ENCODE measurements at places on chromosomes 11 and 22.

DNA sequence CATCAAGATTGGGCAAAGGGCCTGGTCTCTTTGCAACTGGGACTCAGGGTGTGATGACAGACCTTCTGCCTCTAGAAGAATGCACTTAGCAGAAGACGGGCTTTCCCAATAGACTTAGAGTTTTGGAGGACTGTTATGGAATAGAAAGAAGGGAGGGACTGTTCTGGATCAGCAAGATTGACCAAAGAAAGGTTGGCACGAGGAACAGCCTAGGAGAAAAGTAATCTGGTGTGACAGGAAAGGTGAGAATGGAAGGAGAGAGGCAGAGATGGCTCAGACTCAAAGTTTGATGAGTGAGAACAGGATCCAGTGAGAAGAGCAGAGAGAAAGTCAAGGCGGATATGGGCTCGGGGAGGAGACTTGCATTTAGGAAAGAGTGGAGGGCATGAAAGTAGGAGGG is 23.0 kb upstream of the TMEM45B start:
- no peak for DNase-seq

- no peak for DNase-seq
Observed at GRCh38 chr22:45644714-45645113, 26.9 kb upstream of the ATXN10 start.

GRCh38 chr22:16777284-16777924 is 47.8 kb downstream of the XKR3 start:
- DNase-seq: no peak

DNA sequence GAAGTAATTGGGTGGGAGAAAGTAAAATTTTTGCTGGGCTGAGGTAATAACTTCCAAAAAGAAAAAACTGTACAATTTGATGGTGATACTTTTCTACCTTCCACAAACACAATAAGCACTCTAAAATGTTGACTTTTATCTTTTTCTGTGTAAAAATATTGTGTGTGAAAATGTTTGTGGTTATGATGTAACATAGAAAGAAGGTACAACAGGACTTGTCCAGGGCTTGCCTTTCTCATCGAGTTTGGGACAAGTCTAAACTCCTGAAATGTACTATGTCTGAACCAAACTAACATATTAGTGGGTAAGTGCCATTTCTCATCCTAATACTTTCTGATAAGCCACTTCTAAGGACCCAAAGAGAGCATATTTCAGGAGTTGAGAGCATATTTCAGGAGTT is 174.2 kb upstream of the PDGFD start:
- DNase-seq: no peak

- no peak for DNase-seq
Observed at GRCh38 chr22:20829491-20830134, 29.0 kb downstream of the PI4KA start.

GRCh38 chr11:64069401-64070313 is 33.9 kb downstream of the FLRT1 start:
- no peak for DNase-seq

DNA sequence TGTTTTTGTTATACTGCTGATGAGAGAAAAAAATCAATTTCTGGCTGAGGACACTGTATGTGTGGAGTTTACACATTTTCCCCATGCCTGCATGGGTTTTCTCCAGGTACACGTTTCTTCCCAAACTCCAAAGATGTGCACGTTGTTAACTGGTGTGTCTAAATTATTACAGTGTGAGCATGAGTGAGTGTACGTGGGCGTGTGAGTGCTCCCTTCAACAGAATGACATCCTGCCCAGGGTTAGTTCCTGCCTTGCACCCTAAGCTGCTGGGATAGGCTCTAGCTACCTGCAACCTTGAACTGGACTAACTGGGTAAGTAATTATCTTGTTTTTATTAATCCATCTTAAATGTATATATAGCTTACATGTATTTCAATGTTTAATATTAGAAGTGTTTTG is 5.5 kb downstream of the NPAT start:
- no peak for DNase-seq

DNA sequence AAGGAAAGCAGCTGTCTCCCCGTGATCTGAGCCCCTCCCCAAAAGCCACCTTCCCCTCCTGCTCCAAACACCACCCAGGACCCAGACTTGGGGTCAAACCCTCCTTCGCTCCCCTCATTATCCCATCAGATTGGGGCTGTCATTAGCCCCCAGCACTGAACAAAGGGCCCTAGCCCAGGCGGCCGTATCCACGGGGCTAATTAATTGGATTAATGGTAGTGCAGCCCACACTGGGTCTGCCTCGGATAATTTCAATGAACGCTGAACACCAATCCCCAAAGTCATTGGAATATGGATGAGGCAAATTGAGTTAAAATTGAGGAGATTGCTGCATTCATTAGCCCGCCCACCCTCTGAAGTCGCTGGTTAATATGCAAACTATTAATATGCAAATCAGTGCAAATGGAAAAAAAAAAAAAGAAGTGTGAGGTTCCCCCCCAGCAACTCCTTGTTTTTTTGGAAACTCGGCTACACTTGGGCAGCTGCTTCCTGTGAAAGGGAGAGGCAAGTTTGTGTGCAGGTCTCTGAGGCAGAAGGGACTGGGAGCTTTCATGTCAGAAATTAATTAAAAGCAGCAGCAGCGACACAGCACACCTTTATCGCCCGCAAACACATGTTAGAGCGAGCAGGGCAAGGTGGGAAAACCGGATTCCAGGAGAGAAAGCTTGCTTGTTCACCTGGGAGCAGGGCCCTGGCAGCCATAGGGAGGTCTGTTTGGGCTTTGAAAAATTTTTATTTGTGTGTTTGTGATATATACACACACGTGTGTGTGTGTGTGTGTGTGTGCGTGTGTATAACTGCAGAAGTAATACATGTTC is 517.8 kb downstream of the MIAT start:
- DNase-seq: no peak

DNA sequence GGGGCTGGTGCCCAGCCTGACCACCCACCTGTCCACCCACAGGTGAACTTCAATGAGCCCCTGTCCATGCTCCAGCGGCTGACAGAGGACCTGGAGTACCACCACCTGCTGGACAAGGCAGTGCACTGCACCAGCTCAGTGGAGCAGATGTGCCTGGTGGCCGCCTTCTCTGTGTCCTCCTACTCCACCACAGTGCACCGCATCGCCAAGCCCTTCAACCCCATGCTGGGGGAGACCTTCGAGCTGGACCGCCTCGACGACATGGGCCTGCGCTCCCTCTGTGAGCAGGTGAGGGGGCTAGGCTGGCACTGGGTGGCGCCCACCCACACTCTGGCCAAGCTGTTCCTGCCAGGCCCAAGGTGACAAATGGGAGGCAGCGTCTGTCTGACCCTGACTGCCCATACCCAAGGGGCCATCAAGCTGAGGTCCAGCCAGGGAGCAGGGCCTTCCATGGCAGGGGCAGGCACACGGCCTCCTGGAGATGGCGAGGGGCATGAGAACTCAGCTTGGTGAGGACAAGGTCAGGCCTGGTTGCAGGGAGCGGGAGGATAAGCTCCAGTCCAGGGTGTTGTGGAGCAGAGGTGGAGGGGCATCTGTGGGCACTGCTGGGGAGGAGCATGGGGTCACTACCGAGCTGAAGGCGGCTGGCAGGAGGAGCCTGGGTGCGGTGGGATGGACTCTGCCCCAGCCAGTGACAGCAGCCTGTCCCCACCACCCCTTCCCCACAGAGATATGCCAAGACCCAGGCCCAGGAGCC is 77.7 kb downstream of the MORC2 start:
- DNase-seq: no peak

- no peak for DNase-seq
Observed at GRCh38 chr11:80595011-80595410, 1154.2 kb upstream of the TENM4 start.

DNA sequence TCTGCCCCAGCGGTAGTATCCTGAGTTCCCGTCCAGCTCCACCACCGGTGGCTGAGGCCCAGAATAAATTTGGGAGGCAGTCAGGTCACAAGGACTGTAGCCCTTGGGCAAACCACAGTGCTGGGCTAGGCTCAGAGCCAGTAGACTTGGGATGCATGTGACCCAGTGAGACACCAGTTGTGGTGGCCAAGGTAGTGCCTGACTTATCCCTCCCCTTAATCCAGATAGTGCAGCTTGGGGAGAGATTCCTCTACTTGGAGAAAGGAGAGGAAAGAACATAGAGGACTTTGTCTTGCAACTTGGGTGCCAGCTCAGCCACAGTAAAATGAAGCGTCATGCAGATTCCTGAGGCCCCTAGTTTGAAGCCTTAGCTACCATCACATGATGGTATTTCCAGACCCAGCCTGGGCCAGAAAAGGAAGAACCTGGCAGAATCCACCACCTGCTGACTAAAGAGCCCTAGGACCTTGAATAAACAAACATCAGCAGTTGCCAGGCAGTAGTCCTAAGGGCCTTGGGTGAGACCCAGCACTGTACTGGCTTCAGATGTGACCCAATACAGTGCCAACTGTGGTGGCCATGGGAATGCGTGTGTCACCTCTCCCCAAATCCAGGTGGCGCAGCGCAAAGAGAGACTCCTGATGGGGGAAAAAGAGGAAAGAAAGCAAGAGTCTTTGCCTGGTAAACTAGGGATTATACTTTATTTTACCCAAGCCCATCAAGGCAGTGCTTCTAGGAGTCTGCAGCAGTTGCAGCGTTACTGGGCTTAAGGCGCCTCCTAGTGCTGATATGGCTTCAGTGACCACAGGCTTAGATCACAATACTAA is 17.0 kb upstream of the DDX10 start:
- peak; percentile 58 for DNase-seq

DNA sequence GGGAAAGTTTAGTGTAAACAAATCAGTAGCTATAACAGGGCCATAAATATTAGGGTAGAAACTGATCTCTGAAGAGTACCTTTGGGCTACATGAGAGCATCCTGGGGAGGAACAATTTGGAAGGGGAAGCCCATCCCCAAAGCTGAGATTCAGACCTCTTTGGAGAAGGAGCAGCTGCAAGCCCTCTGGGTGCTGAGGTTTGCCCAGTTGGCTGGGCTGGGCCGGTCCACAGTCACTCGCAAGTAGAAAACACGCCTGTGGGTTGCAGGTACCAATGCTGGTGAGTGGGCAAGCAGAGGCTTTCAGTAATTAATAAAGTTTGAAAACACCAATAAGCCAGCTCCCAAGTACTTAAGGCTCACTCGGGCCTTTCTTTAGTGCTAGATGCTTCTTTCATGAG is 124.5 kb downstream of the ARHGAP8 start:
- DNase-seq: no peak

DNA sequence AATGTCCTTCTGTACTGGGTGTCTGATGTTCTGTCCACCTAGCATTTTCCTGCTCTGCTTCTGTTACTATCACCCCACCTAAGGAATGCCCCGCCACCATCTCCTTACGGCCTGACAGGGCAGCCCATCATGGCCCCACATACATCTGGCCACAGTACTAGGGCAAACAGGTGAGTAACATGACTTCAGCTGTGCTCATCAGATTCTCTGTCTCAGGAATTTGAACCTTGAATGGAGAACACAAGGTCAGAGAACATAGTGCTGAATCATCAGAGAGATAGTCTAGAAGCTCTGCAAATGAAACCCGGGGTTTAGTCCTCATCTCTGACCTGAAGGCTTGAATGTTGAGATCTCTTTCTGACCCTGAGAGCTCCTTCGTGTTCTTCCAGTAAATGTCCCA is 32.4 kb downstream of the ZC3H12C start:
- DNase-seq: no peak

DNA sequence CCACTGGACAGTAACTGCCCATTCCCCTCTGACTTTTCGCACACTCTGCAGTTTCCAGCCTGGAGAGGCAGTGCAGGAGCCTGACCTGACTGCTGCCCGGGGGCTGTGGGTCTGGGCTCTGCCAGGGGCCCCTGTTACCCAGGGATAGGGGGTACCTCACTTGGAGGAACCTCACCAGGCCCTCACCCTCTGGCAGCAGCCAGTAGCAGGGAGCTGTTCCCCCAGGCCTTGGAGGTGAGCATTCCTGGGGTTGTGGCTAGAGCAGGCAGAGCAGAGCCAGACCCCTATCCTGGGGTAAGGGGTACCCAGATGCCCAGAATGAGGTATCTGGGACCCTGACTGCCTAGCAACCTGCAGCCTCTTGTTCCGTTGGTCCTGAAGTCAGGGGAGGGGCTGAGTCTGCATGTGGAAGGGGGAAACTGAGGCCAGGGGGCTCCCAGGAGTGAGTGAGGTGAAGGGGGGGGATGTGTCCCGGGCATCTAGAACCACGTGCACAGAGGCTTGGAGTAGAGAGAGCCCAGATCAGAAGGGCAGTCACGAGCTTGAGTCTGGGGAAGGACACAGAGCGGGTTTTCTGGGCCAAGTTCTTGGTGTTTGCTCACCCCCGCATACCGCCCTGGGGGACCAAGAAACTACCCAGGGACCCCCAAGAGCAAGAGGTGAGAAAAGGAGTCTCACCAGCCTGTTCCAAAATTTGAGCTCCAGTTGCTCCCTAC is 43.9 kb upstream of the ACCSL start:
- no peak for DNase-seq

DNA sequence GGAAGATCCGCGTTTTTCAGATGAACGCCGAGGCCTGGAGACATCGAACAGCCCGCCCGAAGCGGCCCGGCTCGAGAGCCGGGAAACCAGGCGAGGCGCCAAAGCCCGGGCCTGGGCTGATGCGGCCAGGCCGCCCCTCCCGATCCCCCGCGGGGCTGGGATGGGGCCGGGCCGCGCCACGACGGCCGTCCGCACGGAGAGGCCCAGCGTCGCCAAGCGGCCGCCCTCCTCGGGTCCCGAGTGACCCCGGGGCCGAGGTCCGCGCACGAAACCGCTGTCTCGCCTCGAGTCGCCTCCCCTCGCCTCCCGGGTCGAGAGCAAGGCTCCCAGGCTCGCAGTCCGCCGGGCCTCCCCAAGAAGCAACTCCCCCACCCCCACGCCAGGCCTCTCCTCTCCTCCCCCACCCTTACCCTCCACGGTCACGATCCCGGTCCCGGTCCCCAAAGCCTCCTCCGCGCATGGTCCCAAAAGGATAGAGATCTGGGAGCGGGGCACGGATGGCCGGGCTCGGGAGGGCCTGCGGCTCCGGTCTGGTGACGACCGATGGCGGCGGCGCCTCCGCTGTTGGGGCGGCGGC is 482 bp downstream of the DDX17 start:
- DNase-seq: no peak

GRCh38 chr11:128527046-128527445 is 60.3 kb downstream of the ETS1 start:
- no peak for DNase-seq

- DNase-seq: no peak
Observed at GRCh38 chr11:6200975-6201374, 2.0 kb downstream of the OR52W1 start.

- DNase-seq: no peak
Observed at GRCh38 chr11:75184757-75185425, 34.0 kb downstream of the SLCO2B1 start.

GRCh38 chr22:39558254-39558727 is 12.3 kb upstream of the CACNA1I start:
- no peak for DNase-seq

All from GDM1 (cell line).